ENCODE measurements at places on chromosomes 12 and 14.

GRCh38 chr12:56425193-56425592, 24.0 kb downstream of the TIMELESS start:
- no peak for DNase-seq

DNA sequence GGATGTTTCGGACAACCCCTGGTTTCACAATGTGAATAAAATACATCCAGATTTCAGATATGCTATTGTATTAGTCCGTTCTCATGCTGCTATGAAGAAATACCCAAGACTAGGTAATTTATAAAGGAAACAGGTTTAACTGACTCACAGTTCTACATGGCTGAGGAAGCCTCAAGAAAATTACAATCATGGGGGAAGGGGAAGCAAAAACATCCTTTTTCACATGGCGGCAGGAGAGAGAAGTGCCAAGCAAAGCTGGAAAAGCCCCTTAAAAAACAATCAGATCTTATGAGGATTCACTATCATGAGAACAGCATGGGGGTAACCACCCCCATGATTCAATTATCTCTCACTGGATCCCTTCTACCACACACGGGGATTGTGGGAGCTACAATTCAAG, 451.7 kb downstream of the MDGA2 start:
- no peak for DNase-seq

GRCh38 chr14:93271111-93271510, 61.7 kb downstream of the BTBD7 start:
- no peak for DNase-seq

GRCh38 chr14:73710737-73711136, 3.4 kb downstream of the PNMA1 start:
- no peak for DNase-seq

DNA sequence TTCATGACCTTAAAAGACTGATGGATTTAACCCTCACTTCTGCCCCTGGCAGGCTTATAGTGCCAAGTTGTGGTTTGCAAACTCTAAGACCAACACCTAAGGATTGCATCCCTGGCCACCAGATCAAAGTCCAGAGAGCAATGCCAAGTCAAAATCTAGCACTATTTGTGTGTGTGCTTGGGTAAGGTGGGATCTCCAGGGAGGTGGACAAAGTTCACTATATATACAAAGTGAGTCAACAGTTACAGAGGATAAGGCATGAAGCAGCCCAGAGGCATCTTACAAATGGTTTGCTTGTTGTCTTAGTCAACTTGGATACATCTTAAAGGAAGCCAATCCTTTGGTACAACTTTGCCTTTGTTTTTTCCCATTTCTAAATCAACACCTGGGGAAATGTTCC, 137.3 kb downstream of the MSRB3 start:
- no peak for DNase-seq
